ENCODE measurements at places on chromosomes 1 and 21.

DNA sequence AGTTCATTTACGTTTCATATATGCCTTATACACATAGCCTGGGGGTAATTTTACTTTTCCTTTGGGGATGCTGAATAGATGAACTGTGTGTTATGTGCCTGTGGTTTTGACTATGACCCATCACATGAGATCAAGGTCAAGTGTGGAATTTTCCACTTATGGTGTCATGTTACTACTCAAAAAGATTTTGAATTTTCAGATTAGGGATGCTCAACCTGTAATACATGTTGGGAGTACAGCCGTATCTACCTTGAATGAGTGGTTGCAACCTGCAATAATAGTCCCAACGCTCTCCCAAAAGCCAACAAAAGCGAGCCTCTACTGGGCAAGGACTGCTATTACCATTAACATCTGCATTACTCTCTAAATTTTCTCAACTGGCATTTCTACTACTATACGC lies 68.5 kb upstream of the SDC3 start:
- DNase-seq: no peak

- no peak for DNase-seq
Observed at GRCh38 chr1:39102537-39103327, 76.6 kb downstream of the NDUFS5 start.

- no peak for DNase-seq
Observed at GRCh38 chr1:169081503-169082123, 24.9 kb upstream of the ATP1B1 start.

- no peak for DNase-seq
Observed at GRCh38 chr1:236176337-236177336, 34.3 kb downstream of the GPR137B start.

DNA sequence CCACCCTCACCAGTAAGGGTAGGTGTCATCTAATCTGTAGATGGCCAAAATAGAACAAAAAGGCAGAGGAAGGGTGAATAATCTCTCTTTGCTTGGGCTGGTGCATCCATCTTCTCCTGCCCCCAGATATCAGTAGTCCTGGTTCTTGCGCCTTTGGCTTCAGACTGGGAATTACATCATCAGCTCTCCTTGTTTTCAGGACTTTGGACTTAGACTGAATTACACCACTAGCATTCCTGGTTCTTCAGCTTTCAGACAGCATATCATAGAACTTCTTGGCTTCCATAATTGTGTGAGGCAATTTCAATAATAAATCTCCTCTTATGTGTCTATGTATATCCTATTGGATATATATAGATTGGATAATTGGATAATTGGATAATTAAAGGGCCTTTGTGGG lies 403.0 kb upstream of the USP24 start:
- DNase-seq: no peak

DNA sequence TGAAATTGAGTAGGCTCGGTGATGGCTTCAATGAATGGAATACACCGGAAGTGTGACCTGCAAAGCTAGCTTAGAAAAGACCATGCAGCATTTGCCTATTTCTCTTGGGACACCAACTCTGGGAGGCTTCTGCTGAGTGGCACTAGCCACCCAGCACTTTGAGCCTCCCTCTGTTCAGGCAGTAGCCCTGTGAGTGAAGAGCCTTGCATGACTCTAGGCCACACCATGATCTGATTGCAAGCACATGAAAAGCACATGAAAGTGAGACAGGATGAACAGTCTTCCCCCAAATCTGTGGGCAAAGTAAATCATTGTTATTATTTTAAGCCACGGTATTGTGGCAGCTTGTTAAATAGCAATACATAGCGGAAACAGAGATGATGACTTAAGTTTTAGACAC lies 2.8 kb downstream of the CD48 start:
- no peak for DNase-seq
